T-helper 22 cell (primary cell): ENCODE measurements at places on chromosomes 13 and 19.

- no peak for DNase-seq
Measured at GRCh38 chr13:100131863-100132574, 43.1 kb downstream of the PCCA start.

- DNase-seq, result no peak
Measured at GRCh38 chr13:97004886-97005285, 10.6 kb upstream of the OXGR1 start.

DNA sequence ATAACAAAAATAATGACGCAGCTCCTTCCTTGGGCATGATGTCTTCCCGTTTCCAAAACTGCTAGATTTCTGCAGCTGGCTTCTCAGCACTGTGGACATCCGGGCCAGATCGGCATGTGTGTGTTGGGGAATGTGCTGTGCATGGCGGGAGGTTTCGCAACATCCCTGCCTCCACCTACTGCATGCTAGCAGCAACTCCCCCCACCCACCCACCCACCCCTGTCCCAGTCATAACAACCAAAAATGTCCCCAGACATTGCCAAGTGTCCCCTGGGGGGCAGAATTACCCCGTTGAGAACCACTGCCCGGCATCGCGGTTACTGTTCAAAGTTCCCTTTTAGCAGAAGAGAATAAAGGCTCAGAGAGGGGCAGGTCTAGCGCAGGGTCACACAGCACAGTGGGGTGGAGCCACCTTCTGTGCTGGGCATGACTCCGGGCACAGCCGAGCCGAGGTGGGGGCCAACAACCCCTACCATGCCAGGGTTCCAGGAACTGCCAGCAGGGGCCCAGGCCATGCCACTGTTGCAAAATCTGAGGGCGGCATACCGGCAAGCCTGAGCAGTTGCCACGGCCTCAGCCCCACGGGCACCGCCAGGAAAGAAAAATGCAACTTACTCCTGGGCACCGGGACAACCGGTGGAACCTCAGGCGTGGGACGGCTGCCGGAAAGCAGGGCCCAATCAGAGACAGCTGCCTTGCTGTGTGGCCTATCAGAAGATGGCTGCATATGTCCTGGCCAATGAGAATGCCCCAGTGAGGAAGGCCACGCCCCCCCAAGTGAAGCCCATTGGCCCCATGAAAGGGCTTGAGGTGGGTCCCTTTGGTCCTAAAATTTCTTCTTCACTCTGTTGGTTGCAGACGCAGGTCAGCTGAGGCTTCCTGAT, 22.5 kb upstream of the NFIC start:
- no peak for DNase-seq

DNA sequence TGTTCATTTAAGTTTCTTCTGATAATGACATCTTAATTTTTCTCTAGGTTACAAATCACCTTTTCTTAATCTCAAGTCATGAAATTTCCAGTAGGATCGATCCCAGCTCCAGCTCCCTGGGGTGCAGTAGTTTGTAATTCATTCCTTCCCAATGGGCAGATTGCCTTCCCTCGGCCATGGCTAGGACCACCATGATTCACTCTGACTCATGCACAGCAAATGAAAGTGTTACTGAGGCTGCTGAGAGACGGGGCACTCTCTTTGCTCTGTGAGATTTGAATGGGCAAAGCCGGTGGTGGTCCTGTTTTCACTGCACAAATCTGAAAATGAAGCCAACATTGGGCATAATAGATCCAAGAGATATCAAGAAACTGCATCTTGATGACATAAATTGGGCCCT, 202.8 kb upstream of the IRS2 start:
- DNase-seq, result no peak

DNA sequence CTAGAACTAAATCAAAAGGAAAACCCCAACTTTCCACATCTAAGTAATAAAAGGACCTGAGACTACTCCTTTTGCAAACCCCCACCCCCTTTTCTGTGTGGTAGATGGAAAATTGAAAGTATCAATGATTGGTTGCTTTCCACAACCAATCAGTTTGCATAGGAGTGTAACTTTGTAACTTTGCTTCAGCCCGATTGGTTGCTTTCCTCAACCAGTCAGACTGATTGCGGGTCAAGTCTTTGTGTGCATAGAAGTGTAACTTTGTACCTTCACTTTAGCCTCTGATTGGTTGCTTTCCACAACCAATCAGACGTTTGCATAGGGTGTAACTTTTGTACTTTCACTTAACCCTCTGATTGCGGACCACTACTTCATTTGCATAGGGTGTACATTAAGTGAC, 8.0 kb upstream of the B3GLCT start:
- no peak for DNase-seq

DNA sequence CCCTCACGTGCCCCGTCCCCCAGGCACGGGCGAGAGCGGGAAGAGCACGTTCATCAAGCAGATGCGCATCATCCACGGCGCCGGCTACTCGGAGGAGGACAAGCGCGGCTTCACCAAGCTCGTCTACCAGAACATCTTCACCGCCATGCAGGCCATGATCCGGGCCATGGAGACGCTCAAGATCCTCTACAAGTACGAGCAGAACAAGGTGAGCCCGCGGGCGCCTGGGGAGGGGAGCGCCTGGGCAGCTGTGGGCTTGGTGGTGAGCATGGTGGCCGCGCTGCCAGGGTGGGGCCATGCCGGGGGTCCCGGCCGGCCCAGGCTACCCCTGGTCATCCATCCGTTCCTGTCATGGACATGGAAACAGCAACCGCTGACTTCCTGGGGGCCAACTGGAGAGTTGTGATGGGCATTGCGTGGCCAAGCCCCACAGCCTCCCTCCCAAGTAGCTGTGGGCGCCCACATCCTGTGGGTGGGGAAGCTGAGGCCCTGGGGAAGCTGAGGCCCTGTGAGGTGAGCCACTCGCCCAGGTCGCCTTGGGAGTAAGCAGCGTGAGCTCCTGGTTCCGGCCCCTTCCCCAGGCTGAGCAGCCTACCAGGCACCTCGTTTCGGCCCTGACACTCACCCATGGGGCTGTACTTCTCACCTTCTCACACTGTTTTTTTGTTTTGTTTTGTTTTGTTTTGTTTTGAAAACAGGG, 16.1 kb downstream of the GNA11 start:
- no peak for DNase-seq

GRCh38 chr13:34430294-34430693, 511.8 kb upstream of the NBEA start:
- DNase-seq, result no peak

GRCh38 chr19:40165362-40165937, 25.8 kb upstream of the MAP3K10 start:
- peak; percentile 15 for DNase-seq

DNA sequence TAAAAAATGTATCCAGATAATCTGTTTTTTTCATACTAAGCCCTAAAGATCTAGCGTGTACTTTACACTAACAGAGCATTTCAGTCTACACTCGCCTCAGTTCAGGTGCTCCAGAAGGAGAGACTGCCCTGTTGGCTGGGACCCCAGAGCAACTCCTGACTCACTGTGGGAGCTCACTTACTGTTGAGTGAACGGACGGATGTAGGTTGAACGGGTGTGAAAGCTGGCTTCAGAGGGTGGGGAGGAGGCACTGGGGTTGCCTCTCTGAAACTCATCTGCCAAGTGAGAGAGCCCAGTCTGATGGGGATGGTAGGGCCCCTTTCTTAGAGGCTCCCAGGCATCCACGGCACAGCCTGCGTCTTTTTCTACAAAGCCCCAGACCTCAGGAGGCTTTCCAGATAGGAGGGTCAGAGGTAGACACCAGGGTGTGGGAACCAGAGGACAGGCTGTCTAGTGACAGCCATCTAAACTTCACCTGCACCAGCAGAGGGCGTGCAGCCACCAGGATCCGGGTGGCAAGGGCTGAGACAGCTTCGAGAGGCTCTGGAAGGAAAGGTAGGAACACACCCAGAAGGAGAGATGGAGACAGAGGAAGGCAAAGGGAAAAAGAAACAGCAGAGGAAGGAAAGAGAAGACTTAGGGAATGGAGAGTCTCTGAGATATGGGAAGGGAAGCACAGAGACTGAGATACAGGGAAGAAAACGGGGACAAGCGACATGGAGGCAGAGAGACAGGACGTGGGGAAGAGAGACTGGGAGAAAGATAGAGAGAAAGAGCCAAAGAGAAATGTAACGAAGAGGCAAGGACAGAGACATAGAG, 3.7 kb downstream of the KASH5 start:
- DNase-seq, result peak; percentile 55

DNA sequence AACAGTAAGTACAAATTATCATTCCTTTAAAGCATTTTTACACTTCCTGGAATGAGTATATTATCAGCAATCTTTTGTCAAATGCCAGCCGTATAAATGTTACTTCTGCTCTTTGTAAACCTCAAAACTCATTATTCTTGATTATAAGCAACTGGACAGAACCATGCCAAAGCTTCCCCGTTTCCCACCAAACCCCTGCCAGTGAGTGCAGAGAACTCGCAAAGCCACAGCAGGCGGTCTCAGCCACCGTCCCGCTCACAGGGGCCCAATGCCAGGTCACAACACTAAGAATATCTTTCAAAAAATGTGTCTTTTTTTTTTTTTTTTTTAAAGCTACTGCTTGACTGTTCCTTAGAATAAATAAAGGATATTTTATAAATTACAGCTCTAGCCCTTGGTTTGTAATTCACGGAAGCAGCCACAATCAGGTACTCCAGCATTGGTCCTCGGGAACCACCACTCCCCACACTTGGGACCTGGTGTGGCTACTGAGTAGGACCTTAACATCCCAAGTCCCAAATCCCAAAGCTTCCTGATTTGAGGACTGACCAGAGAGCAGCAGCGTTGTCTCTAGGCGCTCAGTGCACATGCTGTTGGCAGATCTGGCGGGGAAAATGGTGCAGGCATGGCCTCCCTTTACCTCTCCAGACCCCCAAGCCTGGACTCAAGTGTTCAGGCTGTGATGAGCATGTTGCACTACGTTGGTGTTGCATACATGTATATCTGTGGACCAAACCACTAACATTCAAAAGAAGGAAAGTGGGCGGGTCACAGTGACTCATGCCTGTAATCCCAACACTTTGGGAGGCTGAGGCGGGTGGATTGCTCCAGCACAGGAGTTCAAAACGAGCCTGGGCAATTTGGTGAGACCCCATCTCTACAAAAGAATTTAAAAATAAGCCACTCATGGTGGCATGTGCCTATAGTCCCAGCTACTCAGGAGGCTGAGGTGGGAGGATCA, 19.0 kb downstream of the KCTD15 start:
- DNase-seq, result no peak

DNA sequence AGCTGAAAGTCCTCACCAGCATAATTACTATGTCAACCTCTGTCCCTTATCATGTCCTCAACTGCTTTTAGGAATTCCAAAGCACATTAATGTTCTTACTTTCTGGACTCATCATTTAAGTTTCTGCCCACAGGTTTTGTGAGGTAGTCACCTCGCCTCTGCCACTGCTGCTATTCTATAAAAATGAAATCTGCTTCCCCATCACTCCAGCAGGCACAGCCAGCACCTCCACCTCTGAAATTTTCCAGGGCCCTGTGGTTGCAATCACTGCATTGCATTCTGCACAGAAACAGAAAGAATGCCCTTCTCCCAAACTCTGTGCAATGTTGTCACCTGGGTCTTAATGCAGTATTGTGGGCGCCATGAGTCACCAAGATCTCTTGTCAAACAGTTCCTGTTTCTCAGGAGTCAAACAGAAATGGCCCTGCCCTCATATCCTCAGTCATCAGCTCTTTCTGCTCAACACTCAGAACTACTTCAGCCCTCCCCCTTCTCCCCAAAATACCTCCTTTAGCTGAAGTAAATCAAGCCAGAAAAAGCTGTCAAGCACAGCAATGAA, 529.2 kb upstream of the NBEA start:
- DNase-seq, result no peak

DNA sequence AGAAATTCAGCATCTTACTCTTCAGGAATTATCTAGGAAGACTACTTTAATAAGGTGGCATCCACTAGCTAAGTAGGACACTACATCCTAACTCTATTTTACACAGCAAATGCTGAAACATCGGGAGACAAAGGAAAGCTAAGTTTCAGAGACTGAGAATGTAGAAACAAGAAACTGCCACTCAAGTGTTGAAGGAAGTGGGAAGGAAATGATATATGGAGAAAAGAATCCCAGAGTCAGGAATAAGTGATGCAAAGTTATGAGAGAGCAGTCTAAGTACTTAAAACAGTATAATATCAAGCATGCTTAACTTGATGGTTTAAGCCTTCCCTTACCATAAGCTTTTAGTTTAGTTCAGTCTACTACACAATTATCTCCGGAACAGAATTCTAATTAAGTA, 52.4 kb downstream of the RBM26 start:
- no peak for DNase-seq

DNA sequence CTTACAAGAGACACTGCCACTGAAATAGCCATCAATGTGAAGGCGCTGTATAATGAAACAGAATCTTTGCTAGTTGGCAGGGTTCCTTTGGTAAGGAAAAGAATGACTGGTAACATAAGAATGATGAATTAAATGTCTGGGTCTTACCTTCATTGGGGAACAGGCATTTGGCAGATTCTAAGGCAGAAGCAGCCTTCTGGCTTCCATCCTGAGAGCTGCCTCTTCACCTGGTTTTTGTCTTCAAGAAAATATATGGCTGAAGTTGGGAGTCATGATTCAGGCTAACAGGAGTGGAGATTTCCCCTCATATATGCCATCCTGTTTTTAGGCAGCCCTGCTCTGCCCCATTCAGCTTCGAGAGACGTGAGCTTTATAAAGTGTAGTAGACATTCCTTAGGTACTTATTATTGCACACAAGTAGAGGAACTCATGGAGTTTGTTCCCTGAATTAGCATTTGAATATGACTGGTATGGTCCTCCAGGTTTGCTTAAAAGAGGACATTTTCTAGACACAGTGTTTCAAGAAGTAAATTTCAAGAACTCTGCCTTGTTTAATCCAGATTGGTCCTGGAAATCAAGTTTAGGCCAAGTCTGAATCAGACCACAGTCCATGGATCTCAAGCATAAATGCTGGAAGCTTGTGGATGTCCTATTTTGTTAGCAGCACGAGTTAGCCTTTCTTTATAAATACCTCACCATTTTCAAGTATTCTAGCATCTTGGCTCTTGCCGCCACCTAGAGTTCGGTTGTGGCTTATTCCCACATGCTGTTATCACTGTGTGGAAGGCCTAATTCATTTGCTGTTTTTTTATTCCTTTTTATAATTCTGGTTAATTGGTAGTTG, 56.2 kb upstream of the AKAP11 start:
- no peak for DNase-seq

DNA sequence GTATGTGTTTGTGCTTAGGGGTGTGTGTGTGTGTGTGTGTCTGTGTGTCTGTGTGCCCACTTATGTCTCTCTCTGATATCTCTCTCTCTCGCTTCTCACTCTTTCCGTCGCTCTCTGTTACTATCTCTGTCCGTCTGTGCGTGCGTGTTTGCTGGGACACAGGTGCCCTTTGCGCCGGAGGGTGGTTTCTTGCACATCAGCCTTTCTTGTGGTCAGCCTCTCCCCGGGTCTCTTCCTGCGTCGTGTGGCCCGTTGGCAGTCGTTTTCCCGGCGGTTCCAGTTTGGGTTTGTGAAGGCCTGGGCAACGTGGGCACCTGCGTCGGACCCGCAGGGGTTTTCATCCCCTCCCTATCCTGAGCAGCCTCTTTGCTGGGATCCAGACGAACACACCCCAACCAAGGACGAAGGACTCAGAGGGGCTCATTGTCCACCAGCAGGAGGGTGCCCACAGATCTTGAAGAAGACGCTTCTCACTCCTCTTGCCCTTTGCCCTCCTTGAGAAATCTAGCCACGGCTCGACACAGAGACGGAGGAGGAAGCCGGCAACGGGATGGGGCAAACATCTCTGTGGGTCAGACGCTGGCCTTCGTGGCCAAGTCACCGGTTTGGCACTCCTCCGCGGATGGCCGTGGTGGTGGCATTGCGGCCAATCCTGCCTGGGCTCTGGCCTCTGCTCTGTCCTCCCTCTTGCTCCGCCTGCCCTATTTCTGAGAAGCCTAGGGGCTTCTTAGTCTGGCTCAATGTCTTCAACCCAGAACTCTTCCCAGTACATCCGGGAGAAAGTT, 52.3 kb downstream of the ZNF146 start:
- DNase-seq, result no peak

- DNase-seq, result no peak
Measured at GRCh38 chr13:108326309-108326708, 56.8 kb downstream of the TNFSF13B start.
